ENCODE measurements at places on chromosomes 11 and 22.
A peak's percentile ranks its signal among the peaks of the same experiment; 100 is the strongest.

DNA sequence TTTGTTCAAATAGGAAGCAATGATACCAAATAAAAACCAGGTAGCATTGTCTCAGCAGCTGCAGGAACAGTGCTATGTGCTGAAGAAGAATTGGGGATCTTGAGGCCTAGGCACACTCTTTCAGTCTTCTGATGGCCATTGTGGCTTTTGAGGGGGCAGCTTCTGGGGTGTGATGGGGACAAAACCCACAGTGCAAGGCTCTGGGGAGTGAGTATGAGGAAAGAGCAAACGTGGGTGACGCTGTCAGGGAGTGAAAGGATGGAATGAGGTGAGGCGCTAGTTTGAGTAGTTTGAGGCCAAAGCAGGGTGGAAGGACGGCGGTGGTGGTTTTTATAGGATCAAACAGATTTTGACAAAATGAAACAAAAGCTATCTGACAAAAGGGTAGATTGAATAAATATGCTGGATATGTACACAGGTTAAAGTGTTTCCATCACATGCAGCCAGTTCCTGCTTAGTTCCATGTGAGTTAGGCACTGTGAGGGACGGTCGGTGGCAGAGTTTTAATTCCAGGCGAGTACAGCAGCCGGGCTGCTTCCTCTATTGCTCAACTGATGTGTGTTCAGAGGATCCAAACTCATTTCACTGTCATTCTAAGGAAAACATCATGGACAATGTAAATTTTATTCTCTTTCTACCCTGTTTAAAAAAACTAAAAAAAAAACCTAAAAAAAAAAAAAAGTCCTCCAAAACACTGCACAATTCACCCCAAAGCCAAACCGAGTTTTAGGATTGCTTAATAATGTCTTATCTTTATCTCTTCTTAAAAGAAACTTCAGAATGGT, 18.9 kb downstream of the ADAMTS15 start:
- no peak for DNase-seq

- DNase-seq: no peak
Measured at GRCh38 chr22:46143491-46144147, 6.7 kb upstream of the PPARA start.

- no peak for DNase-seq
Measured at GRCh38 chr11:10005955-10006525, 288.0 kb downstream of the SBF2 start.

DNA sequence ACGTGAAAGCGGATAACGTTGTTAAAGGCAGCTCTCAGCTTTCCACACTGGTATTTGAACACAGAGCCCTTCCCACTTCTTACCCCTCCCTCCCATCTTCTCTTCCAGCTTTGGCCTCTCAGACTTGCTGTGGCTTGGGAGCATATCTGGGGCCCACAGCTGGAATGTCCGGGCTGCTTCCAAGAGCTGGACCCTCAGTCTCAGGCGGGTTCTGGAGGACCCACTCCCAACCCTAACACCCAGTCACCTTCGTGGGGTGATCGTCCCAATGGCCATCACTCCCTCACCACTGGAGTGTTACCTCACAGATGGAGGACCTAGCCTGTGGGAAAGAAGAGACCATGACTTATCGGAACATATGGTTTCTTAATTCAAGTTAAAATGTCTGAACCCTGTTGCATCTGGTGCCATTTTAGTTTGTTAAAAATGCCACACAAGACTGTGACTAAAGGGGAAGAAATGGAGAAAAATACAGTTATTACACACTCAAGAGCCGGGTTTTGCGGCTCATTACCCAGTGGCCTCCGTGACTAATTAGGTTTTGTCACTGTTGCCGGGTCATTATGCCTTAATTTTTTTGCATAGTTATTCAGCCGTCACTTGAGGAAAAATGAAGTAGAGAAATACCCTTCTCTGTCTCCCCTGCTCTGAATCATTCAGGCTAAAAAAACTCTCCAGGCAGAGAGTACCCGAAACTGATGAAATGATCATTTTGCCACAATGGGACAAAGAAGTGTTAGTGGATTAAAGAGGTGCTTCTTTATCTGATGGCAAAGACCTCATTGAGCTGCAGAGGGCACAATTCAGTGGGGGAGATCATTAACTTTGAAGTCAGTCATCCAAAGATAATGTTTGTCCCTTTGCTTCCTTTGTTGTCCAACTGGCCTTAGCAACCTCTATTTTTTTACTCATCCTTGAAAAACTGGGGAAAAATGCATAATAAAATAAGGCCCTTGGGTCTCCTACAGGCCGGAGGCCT, 87.2 kb upstream of the HTATIP2 start:
- no peak for DNase-seq

- DNase-seq: no peak
Measured at GRCh38 chr11:83158357-83158786, 1.4 kb downstream of the PCF11 start.

DNA sequence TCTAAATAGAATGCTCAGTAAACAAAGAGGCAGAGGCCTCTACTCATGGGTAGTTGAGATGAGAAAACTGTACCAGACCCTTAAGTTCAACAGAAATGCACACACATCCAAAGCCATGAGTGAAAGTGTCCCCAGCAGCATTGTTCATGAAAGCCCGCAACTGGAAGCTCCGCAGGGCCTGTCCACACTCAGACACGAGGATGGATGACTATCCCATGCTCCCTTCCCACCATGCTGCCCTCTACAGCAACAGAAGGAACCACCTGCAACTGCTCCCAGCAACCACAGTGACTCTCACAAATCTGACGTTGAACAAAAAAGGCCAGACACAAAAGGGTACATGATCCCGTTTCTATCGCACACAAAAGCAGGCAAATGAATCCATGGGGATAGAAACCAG, 76.9 kb upstream of the ANO1 start:
- no peak for DNase-seq

- DNase-seq: no peak
Measured at GRCh38 chr11:67044496-67044895, 12.2 kb upstream of the RHOD start.

DNA sequence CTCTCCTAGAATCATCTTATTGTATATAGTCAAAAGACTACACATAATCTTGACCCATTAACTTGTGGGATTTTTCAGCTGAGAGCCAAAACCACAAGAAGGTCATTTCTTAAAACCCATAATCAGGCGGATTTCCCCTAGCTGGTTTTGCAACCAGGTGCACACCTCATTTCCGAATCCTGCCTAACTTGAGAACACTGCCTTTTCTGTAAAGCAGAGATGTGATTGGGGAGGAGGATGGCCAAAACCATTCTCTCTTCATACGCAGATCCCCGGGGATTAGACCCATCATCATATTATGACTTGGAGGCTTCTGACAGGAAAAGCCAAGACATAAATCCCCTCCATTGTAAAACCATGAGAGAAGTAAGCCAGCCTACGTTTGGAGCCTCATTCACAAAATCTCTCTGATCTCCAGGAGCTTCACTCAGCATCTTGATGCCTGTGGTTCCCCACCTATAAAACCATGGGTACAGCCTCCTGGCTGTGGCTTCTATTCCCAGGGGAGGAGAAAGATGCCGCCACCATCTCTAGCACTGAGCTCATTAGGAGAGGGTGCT, 191.3 kb downstream of the KIF18A start:
- DNase-seq: no peak

GRCh38 chr22:29050457-29050856, 11.2 kb downstream of the C22orf31 start:
- DNase-seq: no peak

- DNase-seq: no peak
Measured at GRCh38 chr11:83119216-83119615, 37.7 kb upstream of the PCF11 start.

GRCh38 chr11:66744485-66745355, 15.7 kb upstream of the SPTBN2 start:
- peak; percentile 92 for DNase-seq

DNA sequence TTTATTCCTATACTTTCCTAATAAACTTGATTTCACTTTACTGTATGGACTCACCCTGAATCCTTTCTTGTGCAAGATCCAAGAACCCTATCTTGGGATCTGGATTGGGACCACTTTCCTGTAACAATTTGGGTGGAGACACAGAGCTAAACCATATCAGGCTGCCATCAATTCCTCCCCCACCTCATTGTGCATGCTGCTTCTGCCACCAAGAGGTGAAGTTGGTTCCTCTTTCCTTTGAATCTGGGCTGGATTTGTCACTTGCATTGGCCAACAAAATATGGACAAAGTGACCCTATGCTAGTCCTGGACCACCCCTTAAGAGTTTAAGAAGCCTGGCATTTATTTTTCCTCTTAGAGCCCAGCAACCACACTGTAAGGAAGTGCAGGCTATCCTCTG, 39.4 kb upstream of the CEP295 start:
- DNase-seq: no peak
